ENCODE measurements at places on chromosomes 1 and 21.

GRCh38 chr1:54559771-54560231 is 11.8 kb downstream of the ACOT11 start:
- no peak for DNase-seq

GRCh38 chr1:109185357-109185756 is 28.4 kb upstream of the SARS1 start:
- DNase-seq: no peak

GRCh38 chr1:198156745-198157240 is at the start of gene NEK7:
TSS of gene NEK7 (plus strand) at chr1:198156998. CDS start at chr1:198232581, 75,583 bp downstream.
- DNase-seq: peak; percentile 60

- no peak for DNase-seq
These were observed 82.1 kb upstream of the F3 start for GRCh38 chr1:94623560-94624148.

DNA sequence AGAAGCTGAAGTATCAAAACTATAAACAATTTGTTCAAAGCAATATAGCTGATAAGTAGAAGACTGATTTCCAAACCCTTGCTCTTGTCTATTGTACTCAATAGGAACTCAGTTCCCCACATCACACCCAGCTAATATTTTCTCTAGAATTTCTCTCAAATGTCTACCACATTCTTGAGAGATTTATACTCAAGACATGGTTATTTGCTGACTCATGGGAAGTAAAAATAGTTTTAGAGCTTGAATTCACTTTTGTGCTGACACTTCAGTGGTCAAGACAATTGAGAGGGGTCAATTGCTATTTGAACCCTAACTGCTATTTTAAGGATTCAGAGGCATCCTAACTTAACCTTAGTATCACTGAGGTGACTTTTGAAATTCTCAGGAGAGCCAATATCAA is 99.0 kb downstream of the TNNI3K start:
- DNase-seq: no peak

DNA sequence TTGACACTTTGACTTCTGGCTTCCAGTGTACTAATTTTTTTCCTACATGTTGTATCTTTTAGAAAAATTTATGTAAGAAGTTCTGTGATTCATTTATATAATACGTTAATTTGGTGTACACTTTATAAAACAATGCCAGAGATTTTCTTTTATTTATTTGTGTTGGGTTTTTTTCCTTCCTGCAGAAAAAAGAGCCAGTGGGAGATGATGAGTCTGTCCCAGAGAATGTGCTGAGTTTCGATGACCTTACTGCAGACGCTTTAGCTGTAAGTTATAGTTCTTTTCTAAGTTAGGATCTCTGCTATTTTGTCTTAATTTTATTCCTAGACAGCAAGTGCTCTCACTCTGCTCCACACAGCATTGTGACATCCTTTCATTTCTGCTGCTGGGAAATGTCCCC is 14.4 kb downstream of the SARS1 start:
- no peak for DNase-seq

DNA sequence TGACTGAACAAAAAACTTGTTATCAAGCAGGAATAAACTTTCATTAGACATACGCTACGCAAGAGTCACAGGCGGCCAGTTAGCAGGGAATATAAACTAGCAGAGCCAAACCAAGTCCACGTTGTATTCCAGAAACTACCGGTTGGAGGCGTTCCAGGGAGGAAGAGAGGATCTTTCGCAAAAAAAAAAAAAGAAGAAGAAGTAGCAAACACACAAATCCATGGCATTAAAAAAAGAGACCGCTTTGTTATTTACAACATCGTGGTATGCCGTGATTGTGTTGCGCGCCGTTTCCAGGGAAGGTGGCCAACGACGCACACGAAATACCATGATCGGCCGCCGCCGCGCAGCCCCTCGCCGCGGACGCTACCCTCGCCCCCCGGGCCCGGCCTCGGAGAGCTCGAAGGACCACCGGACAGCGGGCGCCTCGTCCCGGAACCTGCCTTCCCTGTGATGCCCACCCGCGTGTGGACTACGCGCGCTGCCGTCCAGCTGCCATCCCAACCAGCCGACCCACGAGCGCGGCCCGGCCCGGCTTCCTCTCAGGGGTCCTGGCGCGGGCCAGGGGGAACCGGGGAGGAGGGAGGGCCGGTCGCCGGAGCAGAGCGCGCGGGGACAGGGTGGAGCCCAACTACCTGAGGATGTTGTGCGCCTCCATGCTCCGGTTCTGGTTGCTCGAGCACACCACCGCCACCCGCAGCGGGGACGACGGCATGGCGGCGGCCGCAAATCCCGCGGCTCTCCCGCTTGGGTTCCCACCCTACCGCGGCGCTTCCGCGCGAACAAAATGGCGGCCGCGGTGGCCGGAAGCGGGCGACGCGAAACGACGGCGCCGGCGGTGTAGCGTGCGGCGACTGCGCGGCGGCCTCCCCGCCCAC is 581 bp downstream of the SSU72 start:
- DNase-seq: peak; percentile 67

DNA sequence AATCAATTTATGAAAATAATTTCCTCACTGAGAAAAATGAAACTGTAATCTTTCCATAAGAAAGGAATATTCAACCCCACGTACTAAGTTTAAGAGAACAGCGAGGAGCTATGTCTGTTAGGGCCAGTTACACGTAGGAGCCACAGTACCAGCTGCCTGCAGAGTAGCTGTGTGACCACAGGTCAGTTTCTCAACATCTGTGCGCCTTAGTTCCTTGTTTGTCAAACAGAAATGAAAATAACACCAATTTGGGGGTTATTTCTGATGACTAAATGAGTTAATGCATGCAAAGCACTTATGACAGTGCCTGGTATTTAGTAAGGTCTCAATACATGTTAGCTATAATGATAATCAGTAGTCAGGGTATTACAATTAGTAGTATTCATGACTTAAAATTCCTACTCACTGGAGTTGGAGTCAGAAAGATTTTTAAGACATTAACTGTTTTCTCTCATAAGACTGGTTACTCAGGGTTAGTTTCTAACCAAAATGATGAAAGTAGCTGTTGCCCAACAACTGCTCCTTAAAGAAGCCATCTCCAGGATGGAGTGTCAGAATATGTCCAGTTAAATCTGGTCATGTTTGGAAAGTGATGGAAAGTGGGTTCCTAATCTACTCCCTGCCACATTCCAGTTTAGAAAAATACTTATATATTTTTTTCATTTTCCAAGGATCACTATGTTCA is 85.8 kb upstream of the ZNF648 start:
- no peak for DNase-seq

DNA sequence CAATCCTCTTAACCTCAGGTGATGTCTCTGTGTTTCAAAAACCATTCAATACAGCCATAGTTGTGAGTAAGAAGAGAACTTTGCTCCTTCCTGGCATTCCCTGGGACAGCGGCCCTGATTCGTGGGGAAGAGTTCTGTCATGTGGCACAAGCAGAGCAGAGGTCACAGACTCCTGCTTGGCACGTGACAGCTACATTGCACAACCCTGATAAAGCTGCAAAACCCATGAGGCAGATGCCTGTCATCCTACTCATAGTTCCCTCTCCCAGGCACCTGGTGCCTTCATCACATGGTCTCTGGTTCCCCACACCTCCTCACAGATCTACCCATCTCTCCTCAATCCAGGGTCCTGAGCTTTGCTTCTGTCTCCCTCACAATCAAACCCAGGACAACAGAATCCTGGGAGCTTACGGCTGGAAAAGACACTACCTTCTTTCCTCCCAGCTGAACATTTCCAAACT is 70.8 kb downstream of the PLPP3 start:
- no peak for DNase-seq

DNA sequence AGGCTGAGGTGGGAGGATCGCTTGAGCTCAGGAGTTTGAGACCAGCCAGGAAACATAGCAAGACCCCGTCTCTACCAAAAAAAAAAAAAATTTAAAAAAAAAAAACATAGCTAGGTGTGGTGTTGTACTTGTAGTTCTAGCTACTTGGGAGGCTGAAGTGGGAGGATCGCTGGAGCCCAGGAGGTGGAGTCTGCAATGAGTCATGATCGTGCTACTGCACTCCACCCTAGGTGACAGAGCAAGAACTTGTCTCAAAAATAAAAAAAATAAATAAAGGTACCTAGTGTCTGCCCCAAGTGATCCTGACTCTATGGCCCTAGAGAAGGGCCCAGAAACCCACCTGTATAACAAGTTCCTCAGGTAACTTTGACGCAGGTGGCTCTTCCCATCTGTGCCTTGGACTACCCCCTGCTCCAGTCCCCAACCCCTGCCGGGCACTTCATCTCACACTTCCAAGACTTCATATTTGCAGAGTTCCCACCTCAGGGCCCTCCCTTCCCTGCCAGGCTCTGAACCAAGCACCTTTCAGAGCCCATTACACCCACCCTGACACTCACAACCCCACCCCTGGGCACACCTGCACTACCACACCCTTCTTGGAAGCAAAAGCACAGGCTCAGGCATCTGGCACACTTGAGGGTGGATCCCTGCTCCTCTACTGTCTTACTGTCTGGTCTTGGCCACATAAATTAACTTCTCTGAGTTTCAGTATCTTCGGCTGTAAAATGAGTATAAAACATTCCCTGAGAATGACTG is 80.2 kb upstream of the KLHDC7A start:
- DNase-seq: no peak

DNA sequence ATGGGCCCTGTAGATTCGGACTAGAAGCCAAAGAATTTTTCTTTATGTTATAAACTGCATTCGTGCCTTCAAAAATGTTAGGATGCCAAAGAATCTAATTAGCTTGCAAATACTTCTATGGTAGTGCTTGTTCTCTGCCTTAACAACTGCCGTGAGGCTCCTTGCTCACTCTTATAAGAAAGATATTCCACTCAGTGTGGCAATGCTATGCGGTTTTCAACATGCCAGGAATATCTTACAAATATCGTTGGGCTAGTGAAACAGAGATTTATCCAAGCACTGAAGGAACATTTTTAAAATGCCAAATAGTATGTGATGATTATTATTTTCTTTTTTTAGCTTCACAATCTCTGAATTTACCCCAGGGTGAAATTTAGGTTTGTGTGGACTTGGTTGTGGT is 198.2 kb downstream of the GREM2 start:
- DNase-seq: no peak

DNA sequence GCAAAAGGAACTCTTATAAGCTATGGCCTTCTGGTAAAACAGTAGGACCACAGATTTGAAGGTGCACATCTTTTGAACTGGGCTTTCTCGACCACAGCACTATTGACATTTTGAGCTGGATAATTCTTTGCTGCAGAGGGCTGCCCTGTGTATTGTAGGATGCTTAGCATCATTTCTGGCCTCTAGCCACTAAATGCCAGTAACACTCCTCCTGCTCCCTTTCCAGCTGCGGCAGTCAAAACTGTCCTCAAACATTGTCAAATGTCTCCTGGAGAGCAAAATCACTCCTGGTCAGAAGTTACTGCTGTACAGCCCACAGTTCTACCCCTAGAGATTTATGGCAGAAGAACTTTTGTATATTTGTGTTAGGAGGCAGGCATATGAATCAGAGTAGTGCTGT is 836.7 kb downstream of the PLA2G4A start:
- DNase-seq: no peak

- no peak for DNase-seq
These were observed 47.7 kb upstream of the USP24 start for GRCh38 chr1:55262822-55263221.

- DNase-seq: no peak
These were observed 61.2 kb upstream of the DPH5 start for GRCh38 chr1:101086783-101087182.

DNA sequence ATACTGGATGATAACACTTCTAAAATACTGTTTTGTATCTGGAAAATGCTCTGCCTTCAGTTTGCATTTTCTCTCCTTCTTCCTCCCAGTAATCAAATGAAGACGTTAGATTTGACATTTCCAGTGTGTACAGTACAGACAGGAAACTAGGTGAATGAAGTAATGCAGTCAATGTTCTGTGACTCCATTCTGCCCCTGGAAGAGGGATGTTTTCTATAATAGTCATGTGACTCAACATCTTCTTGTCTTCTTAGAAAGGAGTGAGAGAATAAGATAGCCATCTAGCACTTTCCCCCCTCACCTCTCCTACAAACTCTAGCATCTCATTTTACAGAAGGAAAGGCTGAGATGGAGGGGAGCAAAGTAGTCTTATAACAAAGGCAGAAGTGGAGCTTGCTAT is 77.6 kb downstream of the DDR2 start:
- no peak for DNase-seq

GRCh38 chr1:24586970-24587820 is 31.3 kb downstream of the NCMAP start:
- peak; percentile 42 for DNase-seq

- no peak for DNase-seq
These were observed 712.0 kb upstream of the PRMT6 start for GRCh38 chr1:106344494-106344893.

- DNase-seq: peak; percentile 33
These were observed 77.4 kb downstream of the DESI2 start for GRCh38 chr1:244730153-244730933.

GRCh38 chr1:174964972-174965361 is 34.8 kb upstream of the CACYBP start:
- no peak for DNase-seq

GRCh38 chr1:219299420-219299819 is 125.7 kb downstream of the LYPLAL1 start:
- no peak for DNase-seq

GRCh38 chr1:165647970-165648369 is 16.9 kb downstream of the MGST3 start:
- no peak for DNase-seq

DNA sequence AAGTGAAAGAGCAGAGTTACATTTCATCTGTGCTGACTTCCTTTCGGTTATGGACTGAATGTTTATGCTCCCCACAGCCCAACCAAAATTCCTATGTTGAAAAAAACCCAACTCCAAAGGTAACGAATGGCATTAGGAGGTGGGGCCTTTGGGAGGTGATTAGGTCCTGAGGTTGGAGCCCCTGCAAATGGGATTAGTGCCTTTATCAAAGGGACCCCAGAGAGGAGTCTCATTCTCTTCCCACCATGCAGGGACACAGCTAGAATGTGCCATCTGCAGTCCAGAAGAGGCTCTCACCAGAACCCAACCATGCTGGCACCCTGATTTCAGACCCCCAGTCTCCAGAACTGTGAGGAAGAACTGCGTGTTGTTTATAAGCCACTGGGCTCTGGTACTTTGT is 199.3 kb downstream of the TOMM20 start:
- DNase-seq: no peak

DNA sequence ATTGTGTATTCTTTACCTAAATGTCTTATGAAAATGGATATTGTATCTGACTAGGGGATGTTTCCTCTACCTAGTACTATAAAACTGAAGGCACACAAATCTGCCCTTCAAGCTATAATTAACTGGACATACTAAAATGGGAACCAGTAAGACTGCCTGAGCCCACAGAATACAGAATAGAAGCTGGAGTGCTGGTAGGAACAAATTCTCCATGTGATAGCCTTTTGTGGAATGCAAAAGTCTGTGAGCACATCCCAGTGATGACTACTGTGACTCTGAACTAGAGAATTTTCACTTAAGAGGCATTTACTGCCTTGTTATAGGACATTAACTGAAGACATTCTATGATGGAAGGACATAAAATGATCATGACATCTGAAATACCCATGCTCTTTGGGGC is 30.3 kb downstream of the KIFAP3 start:
- no peak for DNase-seq

GRCh38 chr1:210250665-210250997 is 18.0 kb downstream of the SERTAD4 start:
- no peak for DNase-seq
